Gastroesophageal sphincter (tissue), 4 donors: ENCODE measurements at places on chromosomes 5 and 9. TPM values are rescaled to one million over a fixed set of nuclear protein-coding genes. Genes with fewer than 3 reads are reported as not detected.
A peak's percentile ranks its signal among the peaks of the same experiment; 100 is the strongest.

GRCh38 chr5:133957080-133957479, 11.3 kb downstream of the C5orf15 start:
- no peak for ATAC-seq

DNA sequence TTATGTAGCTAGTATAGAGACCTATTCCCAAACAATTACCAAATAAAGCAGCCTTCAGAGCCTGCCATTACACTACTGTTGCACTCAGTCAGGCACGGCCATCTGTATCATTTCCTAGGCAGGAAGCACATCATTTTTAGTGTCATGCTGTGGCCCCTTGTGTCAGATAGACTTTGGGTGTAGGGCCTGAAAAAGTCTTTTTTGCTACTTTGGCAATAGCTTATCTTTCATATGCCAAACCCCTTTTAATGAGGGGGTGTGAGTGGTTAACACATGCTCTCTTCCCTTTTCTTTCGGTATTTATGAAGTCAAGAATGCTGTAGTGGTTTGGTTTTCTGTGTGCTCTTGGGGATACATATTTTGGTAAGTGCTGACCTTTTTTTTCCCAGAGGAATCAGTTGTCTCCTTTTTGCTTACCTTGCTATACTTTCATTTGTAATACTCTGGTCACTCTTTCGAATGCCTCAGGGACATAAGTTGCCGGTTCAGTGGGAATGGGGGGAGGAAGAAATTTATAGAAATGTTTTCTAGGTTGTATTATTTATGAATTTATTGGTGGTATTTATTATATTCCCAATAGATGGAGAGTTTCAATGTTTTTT, 209.8 kb downstream of the CSNK1G3 start:
- no peak for ATAC-seq

- ATAC-seq: peak; percentile 50
Observed at GRCh38 chr5:159933531-159934485, 17.5 kb downstream of the ADRA1B start.

DNA sequence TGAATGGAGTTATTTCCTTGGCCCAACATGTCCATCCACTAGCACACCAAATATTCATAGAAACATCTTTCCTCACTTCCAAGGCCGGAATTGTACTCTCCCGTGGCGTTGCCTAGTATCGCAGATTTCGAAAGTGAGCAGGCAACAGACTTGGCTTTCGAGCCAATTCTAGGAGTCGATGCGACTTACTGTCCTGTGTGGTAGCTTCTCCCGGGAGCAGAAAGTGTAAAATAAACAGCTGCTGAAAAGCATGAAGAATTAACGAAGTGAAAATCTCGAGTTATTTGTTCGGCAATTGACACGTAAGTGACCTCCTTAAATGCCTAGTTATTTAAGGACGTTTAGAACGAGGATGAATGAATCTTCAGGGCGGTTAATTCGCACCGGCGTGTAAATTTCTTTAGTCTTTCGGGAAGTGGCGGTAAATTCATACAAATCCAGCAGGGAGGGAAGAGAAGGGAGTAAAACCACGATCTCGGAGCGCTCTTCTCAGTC, 449 bp upstream of the PCSK5 start:
- peak; percentile 75 for ATAC-seq

GRCh38 chr5:113257545-113257944, 177.2 kb downstream of the TSSK1B start:
- ATAC-seq: no peak

GRCh38 chr9:121073038-121073437, 1.7 kb upstream of the CNTRL start:
- peak; percentile 34 for ATAC-seq

DNA sequence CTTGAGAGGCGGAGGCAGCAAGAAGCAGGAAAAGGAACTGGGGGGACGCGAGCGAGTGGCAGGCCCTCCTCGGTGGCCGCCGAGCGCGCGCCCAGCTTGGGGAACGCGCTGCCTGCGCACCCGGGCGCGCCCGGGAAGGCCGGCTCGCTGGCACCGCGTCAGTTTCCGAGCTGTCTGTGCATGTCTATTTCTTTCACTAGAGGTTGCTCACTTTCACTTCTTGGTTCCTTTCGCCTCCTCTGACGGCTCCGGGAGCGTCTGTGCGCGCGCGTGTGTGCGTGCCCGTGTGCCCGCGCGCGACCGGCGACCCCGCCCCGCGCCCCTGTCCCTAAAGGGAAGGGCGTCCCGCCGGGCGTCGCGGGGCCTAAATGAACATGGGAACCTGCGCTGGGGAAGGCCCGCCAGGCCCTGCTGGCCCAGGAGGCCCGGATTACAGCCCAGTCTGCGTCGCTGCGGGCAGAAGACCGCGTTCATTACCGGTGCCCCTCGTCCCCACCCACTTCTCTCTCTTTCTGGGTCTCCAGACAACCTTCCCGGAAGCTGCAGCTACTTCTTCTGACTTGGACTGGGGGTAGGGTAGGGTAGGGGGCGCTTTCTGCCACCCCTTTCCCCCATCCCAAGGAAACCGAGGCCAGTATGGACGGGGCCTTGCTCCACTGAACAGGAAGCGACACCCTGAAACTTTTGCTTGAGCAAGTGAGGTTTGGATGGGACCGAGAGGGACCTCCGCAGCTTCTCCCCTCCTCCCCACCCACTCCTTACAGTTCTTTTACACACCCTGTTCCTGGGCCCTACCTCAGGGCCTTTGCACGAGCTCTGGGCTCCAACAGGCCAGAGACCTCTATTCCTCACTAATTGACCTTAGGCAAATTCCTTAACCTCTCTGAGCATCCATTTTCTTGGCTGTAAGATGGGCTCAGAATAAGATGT, 205.8 kb upstream of the IER5L start:
- ATAC-seq: peak; percentile 90

- no peak for ATAC-seq
Observed at GRCh38 chr5:33829430-33829829, 62.4 kb downstream of the ADAMTS12 start.

FAT2 gene
- 5.6 TPM for total RNA-seq

NAIF1 gene
- total RNA-seq: 5.3 TPM

BHMT gene
- total RNA-seq: 2.7 TPM

RMI1 gene
- 2.8 TPM for total RNA-seq

CTNNAL1 gene
- 86.8 TPM for total RNA-seq

TAL2 gene
- not detected for total RNA-seq

ALDOB gene
- not detected for total RNA-seq

MSX2 gene
- total RNA-seq: 0.93 TPM

PCDHGB2 gene
- total RNA-seq: 3.9 TPM

SLIT3 gene
- total RNA-seq: 30.2 TPM
